ENCODE measurements at places on chromosomes 3 and 15.

- DNase-seq: no peak
These were observed 496.5 kb upstream of the TBL1XR1 start for GRCh38 chr3:177693616-177694264.

DNA sequence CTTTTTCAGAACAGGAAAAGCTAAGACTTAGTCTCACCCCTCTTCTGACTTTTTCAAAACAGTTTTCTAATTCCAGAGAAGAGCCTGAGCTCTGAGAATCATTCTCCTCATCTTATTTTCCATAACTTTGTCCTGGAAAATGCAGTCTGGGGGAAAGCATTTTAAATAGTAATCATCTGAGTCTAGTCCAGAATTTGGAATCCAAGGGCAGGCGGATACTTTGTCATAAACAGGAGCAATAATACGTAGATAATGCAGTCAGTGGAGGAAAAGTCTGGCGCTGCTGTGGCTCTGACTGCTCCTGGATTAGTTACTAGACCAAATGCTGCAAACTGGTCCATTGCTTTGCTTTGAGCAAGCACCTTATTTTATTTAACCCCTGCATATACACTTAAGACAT, 285.0 kb downstream of the THSD4 start:
- no peak for DNase-seq

DNA sequence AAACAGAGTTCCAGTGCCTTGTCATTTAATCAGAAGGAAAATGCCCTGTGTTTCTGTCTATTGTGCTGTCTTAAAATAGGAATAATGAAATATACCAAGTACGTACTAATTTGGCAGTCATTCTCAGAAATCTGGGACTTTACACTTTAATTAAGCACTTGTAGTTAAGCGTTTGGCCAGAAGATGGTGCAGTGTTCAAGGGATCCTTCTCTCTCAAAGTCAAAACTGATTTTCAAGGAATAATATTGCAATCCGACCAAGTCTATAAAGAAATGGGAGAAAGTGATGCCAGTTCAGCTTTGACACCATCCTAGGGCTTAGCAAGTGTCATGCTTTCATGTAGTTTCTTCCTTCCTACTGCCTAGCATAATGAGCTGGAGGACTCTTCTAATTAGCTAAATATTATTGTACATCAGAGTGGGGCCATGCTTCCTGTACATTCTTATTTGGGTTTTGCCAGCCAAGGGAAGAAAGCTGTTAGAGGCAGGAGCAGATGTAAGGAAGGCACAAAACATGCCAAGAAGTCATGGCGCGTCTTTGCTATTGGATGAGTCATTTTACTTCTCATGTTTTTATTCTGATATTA, 64.8 kb downstream of the SAMMSON start:
- DNase-seq: no peak

- DNase-seq: no peak
These were observed 70.5 kb upstream of the LIPC start for GRCh38 chr15:58361273-58361759.

DNA sequence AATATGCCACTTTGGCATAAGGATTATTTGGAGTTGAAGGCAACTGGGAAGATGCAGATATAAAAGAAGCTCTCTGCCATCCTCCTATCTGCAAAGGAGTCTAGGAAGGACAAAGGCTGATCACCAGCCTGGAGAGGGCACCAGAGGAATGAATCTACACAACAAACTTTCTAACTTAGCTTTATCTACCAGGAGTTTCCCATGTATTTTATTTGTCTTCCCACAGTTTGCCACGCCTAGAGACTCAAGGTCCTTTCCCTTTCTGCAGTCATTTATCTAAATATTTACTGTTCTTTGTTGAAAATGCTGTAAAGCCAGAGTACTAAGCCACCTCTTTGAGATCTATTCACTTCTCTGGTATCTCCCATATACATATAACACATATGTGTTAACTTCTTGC, 32.2 kb downstream of the GPR176 start:
- no peak for DNase-seq

GRCh38 chr3:74351213-74351612, 263.2 kb downstream of the CNTN3 start:
- DNase-seq: no peak

- DNase-seq: no peak
These were observed 317.1 kb downstream of the EPHA6 start for GRCh38 chr3:97131476-97131875.

- no peak for DNase-seq
These were observed 519.1 kb downstream of the FOXP1 start for GRCh38 chr3:71064291-71064955.

GRCh38 chr15:42152196-42152920, 4.1 kb downstream of the PLA2G4F start:
- no peak for DNase-seq

DNA sequence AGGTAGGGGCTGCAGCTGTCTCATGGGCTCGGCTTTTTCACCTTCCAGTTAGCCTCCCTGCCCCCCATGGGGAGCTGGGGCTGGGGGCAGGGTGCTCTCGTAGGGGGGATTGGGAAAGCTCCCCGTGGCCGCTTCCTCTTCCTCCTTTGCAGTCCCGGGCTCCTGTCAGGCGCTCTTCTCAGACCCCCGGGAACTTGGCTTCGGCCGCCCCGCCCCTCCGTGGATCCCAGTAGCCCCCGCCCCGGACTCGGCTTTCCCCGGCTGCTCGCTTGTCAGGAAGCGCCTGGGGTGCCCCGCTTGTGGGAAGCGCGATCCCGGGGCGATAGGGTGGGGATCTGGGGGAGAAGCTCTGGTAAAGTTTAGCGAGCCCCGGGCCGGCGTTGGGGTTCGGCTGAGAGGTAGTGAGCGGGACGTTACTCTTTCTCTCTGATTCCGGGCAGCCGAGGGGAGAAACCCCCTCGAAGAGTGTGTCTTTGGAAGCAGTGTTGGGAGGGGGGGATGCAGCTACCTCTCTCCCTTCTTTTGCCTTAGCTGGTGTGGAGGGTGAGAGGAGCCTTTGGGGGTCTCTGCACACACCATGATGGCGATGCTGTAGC, 611 bp downstream of the PIAS1 start:
- DNase-seq: no peak

DNA sequence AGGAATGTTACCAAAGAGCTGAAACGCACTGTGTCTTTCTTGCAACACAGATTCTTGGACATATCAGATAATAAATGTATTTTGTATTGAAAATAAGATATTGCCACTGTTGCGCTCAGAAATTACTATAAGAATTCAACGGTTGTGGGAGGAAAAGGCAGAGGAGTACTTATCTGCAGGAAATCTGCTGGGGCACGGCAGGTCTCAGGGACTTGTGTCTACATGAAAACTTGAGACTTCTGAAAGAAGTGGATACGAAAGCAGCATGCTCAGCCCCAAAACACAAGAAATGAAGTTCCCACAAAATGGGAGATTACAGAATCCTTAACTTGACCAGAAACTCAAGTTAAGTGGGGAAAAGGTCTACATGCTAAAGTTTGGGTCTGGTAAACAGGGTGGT, 86.5 kb downstream of the IGSF11 start:
- no peak for DNase-seq

GRCh38 chr3:106711650-106712049, 665.6 kb upstream of the CCDC54 start:
- DNase-seq: no peak

DNA sequence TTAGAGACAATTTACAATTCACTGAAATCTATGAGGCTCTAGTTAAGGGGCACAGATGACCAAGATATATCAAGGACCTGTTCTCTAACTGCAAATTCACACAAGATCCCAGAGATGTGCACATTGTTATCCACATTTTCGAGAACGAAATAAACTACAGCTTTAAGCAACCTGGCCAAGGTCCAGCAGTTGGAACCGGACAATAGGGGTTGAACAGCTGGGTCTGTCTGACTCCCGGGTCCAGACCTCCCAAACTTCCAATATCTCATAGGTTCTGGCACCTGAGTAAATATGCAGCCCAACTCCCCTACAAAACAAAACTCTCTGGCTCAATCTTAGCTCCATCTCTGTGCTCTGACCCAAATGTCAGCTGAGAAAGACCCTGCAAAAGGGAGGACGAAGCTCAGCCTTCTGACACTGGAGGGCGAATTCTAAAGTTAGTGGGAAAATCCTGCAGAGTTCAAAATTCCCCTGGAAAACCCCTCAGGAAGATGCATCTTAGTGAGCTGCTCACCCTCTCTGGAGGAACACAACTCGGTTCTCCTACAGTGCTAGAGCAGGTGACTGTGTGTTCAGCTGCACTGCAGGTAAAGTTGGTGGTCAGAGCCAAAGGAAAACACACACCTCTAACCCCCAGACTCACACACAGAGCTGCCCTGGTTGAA, 14.2 kb upstream of the SPATA12 start:
- DNase-seq: no peak

DNA sequence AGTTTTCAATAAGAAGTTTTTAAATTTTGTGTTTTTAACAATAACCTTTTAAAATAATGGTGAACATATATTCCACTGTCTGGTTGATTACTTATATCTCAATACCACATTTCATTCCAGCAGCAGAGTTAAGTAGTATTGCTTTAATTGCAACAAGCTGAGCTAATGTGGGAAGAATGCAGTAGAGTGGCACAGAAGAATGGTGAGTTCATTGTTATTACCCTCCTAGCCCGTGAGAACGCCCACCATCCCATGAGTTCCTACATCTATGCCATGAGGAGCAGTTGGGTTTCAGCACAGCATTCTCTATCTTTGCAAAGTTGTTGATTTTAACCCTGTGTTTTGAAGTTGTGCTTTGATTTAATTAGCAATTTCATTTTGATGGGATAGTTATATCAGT, 17.8 kb upstream of the NR2E3 start:
- no peak for DNase-seq

DNA sequence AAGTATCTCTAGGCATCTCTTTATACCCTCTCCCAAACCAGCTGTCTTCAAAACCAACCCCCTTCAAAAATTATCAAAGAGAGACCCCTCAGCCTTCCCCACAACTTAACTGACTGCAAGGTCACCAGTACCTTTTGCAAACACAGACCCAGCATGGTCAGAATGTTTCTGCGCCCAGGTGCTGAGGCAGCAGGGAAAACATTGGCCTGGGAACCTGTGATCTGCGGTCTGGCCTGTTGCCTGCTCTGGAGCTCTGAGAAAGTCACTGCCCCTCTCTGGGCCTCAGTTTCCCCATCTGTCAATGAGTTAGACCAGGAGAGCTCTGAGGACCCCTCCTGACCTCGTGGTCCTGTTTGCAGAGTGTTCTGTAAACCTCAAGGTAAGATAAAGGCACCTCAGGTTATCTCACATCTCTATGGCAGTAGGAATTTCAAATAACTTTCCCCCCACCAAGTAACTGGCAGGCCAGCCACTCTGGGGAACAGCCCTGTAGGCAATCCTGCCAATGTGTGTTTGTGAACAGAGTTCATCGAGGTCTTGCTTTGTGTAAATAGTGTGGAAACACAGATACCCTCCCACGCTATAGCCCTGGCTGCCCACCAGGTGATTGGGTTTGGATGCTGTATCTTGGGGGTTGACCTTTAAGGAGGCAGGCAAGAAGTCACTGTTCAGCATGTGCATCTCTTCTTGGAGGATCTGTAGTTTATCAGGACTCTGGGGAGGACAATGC, 50.0 kb upstream of the SMAD6 start:
- DNase-seq: no peak

DNA sequence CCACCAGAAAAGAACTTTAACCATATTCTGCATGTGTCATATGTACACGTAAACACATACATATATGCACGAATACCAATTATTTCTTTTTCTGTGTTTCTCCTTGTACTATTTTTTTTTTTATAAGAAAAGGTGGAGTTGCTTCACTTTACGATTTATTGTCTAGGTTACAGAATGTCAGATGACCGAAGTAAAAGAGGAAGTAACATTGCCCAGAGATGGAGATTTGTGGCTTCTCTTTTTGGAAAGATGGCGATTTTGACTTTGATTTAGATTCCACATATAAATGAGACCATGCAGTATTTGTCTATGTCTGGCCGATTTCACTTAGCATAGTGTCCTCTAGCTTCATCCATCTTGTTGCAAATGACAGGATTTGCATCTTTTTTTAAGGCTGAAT, 293.1 kb downstream of the SV2B start:
- DNase-seq: no peak

DNA sequence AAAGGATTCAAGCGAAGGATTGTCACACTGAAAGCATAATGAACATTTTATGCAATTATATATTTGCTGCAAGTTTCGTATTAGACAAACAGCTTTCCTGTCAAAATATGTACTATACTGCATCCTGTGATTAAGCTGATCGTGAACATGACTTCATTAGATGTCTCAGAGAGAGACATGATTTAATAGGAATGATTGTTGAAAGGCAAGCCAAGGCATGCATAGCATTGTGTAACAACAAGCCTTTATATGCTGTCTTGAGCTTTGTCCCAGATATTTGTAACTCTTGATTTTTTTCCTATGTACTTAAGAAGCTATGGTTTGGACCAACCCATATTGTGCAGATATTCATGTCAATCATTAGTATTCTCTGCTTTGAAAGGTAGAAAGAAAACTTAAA, 309.1 kb downstream of the KCNH8 start:
- DNase-seq: no peak

GRCh38 chr15:59847968-59848367, 156.1 kb upstream of the FOXB1 start:
- no peak for DNase-seq

DNA sequence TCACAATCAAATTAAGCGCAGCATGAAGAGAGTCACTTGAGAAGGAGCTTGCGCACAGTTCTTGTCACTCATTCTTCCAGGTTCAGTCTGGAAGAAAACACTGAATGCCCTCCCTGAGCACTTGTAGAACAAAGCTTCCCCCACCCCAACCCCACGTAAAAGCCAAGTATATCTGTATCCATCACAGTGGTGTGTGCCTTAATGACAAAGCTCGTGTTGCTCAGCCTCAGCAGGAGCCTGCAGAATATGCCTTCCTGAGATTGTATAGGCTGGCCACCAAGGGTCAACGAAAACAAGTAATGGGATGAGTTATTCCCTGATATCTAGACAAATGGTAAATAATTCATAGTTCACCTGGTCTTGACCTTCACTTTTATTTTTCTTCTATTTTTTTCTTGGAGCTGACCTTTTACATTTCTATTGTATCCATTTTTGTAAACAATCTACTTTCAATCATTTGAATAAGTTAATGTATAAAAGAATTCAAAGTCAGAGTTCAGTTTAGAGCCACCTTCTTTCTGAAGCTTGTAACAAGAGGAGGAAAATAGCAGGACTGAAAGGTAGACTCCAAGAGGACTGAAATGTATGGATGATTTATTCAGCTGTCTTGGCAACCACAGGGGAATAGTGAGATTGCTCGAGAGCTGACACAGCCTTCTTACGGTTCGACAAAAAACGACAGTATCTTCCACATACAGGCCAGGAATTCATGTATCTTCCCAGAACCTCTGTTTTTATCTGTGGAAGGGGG, 405.5 kb upstream of the TPM1 start:
- no peak for DNase-seq

GRCh38 chr3:141485641-141486495, 959 bp upstream of the RASA2 start:
- DNase-seq: no peak

GRCh38 chr15:77642793-77643430, 10.2 kb upstream of the LINGO1 start:
- DNase-seq: no peak

- no peak for DNase-seq
These were observed 50.7 kb downstream of the APBA2 start for GRCh38 chr15:28936481-28936881.

Data from NCI-H2029 treated with DMSO at 0.1 percent for 48 hours (cell line).